ENCODE measurements at places on chromosomes 4 and X.

DNA sequence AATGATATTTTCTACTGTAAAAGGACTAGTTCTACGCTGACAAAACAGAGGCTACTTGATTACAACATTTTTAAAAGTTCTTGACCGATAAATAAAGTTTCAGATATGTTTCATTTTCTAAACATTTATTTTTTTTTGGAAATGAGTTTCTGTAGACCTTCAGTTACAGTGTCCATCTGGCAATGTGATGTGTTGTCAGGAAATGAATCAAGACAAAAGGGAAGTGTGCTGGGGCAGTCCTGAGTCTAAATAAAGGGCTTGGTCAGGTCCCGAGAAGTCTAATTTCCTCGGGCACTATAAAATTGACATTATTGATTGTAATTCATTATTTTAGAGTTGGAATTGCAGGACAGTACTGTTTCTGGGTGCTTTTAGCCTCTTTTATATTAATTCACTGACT, 57.0 kb upstream of the FTHL17 start:
- DNase-seq, result no peak

DNA sequence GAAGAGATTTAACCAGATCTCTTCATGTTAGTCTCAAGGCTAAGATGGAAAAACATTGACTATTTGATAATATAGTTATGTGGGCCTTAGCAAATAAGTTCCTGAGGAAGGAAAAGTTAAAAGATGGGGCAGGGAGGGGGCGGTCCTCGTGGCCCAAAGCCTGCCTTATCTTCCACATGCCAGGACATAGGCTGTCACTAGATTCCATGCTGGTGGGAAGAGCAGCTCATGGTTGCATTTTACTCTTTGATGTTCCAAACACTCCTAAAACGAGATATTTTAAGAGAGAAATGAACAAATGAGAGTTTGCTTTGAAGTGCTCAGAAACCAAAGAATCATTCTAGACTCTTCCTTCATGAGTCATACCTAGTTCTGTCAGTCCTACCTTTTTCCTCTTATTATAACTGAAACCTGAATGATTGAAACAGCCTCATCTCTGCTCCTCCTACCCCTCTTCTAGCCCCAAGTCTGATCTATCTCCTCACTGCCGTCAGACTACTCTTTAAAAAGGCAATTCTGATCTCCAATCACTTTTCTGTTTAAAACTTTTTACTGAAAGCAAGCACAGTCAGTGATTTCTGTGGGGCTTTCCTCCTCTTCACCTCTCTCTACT, 25.1 kb downstream of the RAB9B start:
- DNase-seq, result no peak

GRCh38 chr4:5044341-5044740, 6.9 kb upstream of the STK32B start:
- no peak for DNase-seq

- no peak for DNase-seq
Observed at GRCh38 chrX:34881671-34882070, 60.9 kb upstream of the FAM47B start.

DNA sequence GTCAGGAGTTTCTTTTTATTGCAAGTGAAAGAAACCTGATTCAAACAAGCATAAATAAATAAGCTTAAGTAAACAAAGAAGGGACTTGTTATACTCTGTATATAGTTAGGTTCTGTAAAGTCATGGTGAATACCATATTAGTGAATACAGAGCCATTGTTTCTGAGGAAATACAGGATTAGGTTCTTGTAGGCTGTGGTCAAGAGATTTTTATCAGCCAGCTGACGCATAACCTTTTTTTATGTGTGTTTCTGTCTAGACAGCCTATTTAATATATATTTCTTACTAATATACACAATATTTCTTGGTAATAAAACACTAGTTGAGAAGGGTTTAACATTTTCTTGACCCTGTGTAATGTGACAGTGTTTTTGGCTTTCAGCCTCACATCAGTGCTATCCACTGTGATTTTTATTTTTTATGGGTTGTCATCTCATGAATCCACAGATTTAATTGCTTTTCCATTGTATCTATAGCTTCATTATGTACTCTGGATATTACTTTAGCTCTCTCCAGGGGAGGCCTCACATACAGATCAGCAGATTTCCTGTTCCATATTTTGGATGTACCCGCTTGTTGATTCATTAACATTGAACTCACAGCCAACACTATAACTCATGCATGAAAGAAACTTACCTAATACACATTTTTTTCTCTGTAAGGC, 8.0 kb downstream of the HERC3 start:
- no peak for DNase-seq

- no peak for DNase-seq
Observed at GRCh38 chrX:38379088-38379487, 26.7 kb downstream of the OTC start.

GRCh38 chr4:18138076-18138665, 116.6 kb upstream of the LCORL start:
- DNase-seq, result no peak

GRCh38 chrX:47629419-47630200, at the start of gene CFP:
CFP (minus strand) TSS chrX:47629930; CDS start chrX:47629844, 86 bp downstream.
- DNase-seq, result no peak

- DNase-seq, result no peak
Observed at GRCh38 chrX:13778916-13779315, 38.0 kb downstream of the GPM6B start.

GRCh38 chr4:14178421-14178820, 550.9 kb upstream of the BOD1L1 start:
- DNase-seq, result no peak

- DNase-seq, result no peak
Observed at GRCh38 chrX:2159393-2159792, 341.4 kb downstream of the DHRSX start.

DNA sequence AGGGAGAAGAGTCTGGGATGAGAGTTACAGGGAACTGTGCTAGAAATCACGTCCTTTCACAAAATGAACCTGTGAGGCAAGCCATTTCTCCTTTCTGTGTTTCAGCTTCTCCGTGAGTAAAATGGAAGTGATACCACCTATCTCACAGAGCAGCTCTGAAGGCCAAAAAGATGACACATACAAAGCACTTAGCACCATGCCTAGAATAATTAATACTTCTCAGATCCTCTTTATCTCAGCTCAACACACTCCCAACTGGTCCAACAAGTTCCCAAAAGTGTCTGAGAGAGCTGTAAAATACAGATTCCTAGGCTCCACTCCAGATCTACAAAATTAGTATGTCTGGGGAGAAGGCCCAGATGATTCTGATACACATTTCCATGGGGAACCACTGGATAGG, 38.3 kb downstream of the LHFPL1 start:
- no peak for DNase-seq

DNA sequence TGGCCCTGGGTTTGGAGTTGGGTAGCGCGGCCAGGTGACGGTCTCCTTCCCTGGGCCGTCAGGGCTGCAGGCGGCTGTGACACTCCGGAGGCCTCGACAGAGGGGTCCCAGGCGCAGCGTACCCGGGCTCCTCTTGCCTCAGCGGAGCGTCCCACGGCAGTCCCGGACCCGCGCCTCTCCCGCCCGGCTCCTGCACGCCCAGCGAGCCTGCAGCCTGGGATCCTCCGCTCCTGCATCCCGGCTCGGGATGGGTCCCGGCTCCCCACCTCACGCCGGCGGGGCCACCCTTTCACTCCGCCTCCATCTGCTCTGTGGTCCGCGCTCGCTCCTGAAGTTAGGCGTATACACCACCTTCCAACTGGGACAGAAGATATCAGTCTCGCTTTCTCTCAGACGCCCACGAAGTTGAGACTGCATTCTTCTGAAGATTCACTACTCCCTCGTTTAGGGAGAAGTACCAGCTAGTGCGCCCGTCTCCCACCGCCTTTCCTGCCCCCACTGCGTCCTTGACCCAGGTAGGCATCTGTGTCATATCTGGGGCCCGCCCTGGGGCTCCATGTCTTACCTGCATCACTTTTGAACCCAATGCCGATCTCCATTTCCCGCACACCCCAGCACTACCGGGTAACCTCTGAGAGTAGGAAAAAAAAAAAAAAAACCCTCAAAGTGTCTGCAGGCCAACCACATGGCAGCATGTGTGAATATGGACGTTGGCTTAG, 32.3 kb upstream of the KDR start:
- no peak for DNase-seq

GRCh38 chrX:13826770-13827169, 9.9 kb upstream of the GPM6B start:
- no peak for DNase-seq

All from activated CD4-positive, CD25-positive, alpha-beta regulatory T cell treated with anti-CD3 and anti-CD28 coated beads, Interleukin-2, amount 50 U/mL, for 16 hours (primary cell).